ENCODE measurements at places on chromosomes 16 and 17. TPM values are rescaled to one million over a fixed set of nuclear protein-coding genes. Genes with fewer than 3 reads are reported as not detected.

- H3K4me3 ChIP-seq, result no peak overlapping the region
- no peaks in the 10 kb centered on the region for H3K36me3 ChIP-seq
- no peaks in the 10 kb centered on the region for H3K4me1 ChIP-seq
- DNase-seq, result no peak
- H3K27ac ChIP-seq, result no peak overlapping the region
- H3K27me3 ChIP-seq, result no peaks in the 10 kb centered on the region
These were observed 18.8 kb downstream of the CDK5RAP3 start for GRCh38 chr17:47989700-47990099.

DNA sequence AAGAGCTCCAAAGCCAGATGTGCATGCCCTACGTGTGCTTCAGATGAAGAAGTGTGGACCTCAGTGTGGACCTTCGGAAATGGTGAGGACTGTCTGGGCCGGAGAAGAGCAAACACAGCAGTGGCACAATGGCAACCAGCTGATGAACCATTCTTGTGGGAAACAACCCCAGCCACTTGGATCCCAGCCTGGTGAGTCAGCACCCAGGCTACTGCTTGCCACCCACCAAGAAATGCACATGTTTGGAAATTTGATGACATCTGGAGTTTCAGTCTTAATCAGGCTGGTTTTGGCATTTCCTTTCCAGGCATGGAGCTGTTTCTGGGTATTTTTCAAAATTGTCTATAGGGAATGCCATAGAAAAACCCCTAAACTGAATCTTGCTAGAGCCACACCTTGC, 42.7 kb downstream of the DYNLRB2 start:
- H3K4me1 ChIP-seq, result no peaks in the 10 kb centered on the region
- no peaks in the 10 kb centered on the region for H3K36me3 ChIP-seq
- DNase-seq, result peak; percentile 48

DNA sequence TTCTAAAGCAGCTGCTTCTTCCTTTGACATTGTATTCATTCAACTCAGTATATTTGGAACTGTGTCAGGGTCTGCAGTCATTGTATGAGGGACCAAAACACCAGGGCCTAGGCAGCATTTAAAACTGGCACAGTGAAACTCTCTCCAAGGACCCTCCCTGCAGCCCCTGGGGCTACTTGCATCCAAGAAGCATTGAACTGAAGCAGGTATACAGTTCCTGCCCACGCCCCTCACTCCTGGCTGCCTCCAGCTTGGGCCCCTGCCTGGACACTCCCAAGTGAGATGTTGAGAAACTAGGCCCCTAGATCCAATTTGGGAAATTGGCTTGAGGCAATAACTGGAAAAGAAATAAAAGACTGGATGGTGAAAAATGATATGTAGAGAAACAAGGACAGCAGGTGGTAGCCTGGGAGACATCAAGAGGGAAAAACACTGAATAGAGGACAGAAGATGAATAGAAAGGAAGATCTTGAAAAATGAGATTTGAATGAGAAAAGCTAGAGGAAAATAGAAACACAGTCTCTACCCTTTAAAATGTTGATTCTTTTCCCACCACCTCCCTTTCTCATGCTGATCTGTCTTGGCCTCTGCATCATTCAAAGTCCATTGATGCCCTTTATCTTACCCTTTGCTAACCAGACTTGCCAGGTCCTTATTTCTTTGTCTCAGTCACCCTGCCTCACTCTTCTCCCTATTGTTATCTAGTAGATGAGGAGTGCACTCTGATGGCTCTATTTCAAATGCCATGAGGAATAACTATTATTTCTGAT, 368.8 kb upstream of the CDH8 start:
- H3K27ac ChIP-seq, result no peak overlapping the region
- H3K4me1 ChIP-seq, result no peaks in the 10 kb centered on the region
- H3K4me3 ChIP-seq, result no peak overlapping the region
- no peaks in the 10 kb centered on the region for H3K27me3 ChIP-seq

DNA sequence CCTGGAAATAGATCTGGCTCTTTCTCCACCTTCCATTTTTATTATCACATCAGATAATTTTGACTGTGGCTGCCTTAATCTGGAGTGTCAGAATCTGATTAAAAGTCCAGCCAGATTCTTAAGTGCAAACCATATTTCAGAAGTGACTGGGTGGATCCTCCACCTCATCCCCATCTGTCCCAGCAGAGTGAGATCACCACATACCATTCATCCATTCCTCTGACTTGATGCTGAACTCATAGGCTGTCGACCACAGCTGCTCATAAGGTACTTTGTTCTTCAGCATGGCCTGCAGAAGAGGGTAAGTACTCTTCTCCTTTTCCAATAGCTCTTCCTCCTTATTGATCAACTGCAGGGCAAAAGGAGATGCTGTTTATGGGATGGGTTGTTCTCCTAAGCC, 53.5 kb downstream of the DNAH3 start:
- no peak for DNase-seq
- H3K36me3 ChIP-seq, result no peaks in the 10 kb centered on the region
- H3K27ac ChIP-seq, result no peak overlapping the region
- H3K27me3 ChIP-seq, result peaks cover 11% of the 10 kb centered on the region

- H3K4me3 ChIP-seq, result no peak overlapping the region
- DNase-seq, result no peak
- no peaks in the 10 kb centered on the region for H3K36me3 ChIP-seq
- no peaks in the 10 kb centered on the region for H3K4me1 ChIP-seq
- no peaks in the 10 kb centered on the region for H3K27me3 ChIP-seq
These were observed 234.7 kb downstream of the KATNIP start for GRCh38 chr16:27784351-27785306.

DNA sequence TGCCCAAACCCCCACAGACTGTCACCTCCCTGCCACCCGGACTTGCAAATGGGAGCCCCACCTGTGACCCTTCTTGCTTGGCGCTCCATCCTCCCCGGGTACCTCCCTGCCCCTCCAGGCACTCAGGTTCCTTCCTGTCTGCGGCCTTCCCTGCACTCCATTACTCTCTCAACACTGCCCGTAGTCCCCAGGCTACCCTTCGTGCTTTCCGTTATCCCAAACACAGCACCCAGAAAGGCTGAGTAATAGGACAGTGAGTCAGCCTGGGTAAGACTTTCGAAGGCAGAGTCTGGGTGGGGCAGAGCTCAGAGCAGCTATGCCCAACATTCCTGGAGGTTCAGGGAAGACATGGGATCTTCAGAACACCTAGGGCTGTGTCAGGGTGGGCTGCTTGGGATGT, 16.6 kb upstream of the C16orf74 start:
- H3K27ac ChIP-seq, result no peak overlapping the region
- DNase-seq, result peak; percentile 50
- peaks cover 6% of the 10 kb centered on the region for H3K27me3 ChIP-seq

GRCh38 chr16:9014389-9014788, 50.7 kb upstream of the USP7 start:
- H3K4me3 ChIP-seq, result no peak overlapping the region
- no peak for DNase-seq
- H3K27ac ChIP-seq, result no peak overlapping the region
- H3K27me3 ChIP-seq, result peaks cover 4% of the 10 kb centered on the region
- H3K36me3 ChIP-seq, result no peaks in the 10 kb centered on the region

DNA sequence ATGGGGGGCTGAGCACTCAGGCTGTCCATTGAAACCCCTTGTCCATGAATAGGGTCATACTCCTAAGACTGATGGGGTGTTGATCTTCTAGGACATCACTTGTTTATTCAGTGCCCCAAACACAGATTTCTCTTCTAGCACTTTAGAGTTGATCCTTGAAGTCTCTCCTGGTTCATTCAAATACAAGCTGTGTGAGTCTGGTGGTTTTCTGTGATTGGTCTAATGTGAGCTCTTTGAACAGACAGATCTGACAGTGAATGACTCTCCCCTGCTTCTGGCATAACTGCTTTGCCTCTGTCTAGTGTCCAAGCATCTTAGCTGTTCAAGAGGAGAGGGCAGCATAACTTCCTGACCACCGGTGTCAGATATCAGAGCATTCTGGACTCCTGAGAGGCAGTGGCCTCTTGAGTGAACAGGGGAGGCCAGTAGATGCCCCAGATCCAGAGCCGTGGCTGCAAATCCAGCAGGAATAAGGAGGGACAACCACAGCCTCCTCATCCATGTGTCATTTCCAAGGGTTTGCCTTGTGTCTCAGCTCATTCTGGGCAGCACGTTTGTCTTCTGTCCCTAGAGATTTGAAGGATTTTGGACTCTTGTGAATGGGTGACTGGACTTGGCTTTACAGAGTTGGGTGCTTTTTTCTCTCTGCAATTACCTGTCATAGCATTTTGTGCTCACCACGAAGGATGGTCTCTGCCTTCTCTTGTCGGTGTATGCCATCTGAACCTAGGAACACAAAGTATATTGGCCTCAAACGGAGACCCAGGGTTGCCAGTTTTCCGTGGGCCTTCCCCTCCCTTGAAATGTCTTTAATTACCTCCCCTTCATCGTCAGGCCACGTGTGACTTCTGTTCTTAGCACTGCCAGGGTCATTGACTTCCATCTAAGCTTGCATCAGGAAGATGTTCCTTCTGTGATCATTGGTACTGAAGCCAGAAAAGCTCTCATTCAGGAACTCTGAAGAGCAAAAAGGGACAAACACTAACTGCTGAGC, 13.9 kb upstream of the CLEC18C start:
- no peak overlapping the region for H3K4me3 ChIP-seq
- no peaks in the 10 kb centered on the region for H3K36me3 ChIP-seq
- no peak for DNase-seq
- H3K27me3 ChIP-seq, result no peaks in the 10 kb centered on the region
- H3K4me1 ChIP-seq, result no peaks in the 10 kb centered on the region
- H3K27ac ChIP-seq, result no peak overlapping the region

Gene KRTAP4-9
- total RNA-seq, result not detected

Gene PIRT
- not detected for total RNA-seq
